Effector CD4-positive, alpha-beta T cell (primary cell): ENCODE measurements at places on chromosomes 6 and 20.

DNA sequence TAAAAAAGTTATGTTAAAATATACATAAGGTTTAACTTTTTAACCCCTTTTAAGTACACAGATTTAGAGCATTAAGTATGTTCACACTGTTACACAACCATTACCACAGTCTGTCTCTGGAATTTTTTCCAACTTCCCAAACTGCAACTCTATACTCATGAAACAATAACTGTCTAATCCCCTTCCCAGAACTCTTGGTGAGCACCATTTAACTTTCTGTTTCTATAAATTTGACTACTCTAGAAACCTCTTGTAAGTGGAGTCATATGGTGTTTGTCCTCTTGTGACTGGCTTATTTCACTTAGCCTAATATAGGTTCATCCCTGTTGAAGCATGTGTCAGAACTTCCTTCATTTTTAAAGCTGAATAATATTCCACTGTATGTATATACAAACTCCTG lies 98.1 kb downstream of the MAP3K7 start:
- DNase-seq: no peak

DNA sequence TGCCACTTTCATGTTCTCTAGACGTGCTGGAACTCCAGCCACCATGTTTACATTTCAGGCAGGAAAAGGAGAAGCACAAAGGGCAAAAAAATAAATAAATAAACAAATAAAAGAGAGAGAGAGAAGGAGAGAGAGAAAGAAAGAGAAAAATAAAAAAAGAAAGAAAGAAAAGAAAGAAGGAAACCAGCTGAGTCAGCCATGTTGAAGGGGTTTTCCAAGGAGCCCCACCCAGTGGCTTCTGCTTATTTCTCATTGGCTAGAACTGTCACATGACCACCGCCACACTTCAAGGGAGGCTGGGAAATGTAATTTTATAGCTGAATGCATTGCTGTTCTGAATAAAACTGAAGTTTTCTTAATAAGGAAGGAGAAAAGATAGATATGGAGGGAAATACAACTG lies 71.1 kb downstream of the BFSP1 start:
- no peak for DNase-seq

GRCh38 chr6:99879431-99879830 lies 114.6 kb downstream of the MCHR2 start:
- no peak for DNase-seq

DNA sequence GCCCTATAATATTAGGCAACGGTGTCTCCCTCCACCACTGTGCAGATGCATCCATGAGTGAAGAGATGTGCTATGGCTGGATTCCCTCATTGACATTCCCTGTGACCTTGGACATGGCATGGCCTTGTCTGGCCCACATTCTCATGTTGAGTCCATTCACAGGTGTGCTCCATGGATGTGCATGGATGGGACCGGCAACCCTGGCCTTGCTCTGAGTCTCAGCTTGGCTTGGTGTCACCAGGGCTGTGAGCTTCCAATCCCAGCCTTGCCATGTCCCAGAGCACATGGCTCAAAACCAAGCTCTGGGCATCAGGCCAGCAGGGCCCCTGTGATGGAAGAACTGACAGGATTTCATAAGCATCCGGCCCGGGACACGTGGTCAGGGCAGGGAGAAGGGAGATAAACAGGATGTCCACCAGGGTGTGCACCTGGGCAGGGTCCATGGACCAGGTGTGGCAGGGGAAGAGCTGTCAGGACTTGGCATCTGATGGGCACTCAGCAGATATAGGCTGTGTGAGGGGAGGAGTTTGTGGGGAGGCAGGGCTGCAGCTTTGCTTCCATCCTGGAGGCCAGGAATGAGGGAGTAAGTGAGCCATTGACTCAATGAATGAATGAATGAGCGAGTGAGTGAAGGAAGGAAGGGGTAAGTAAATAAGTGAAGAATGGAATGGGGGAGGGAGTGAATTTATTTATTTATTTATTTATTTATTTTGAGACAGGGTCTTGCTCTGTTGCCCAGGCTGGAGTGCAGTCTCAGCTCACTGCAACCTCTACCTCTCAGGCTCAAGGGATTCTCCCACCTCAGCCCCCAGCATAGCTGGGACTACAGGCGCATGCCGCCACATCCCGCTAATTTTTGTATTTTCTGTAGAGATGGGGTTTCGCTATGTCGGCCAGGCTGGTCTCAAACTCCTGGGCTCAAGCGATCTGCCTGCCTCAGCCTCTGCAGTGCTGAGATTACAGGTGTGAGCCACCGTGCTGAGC lies 15.7 kb downstream of the NRSN2 start:
- DNase-seq: no peak

GRCh38 chr6:126914172-126914571 lies 204.3 kb upstream of the RSPO3 start:
- DNase-seq: no peak

DNA sequence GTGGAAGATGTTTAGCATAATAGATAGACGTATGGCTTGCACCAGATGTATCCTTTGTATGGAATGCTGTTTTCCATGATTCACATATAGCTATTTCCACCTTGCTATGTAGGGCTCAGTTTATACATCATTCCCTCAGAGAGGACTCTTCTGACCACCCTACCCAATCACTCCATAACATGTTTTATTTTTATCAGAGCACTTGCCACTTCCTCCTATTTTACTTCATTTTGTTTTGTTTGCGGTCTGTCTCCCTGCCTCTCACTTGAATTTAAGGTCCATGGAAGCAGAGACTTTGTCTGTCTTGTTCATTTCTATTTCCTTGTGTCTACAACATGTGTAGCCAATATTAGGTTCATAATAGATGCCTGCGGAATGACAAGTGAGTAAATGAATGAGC lies 266.9 kb upstream of the CITED2 start:
- DNase-seq: no peak

- DNase-seq: no peak
Observed at GRCh38 chr6:72675396-72675795, 53.5 kb downstream of the KCNQ5 start.

GRCh38 chr6:52497652-52498408 lies 77.7 kb downstream of the EFHC1 start:
- DNase-seq: no peak

DNA sequence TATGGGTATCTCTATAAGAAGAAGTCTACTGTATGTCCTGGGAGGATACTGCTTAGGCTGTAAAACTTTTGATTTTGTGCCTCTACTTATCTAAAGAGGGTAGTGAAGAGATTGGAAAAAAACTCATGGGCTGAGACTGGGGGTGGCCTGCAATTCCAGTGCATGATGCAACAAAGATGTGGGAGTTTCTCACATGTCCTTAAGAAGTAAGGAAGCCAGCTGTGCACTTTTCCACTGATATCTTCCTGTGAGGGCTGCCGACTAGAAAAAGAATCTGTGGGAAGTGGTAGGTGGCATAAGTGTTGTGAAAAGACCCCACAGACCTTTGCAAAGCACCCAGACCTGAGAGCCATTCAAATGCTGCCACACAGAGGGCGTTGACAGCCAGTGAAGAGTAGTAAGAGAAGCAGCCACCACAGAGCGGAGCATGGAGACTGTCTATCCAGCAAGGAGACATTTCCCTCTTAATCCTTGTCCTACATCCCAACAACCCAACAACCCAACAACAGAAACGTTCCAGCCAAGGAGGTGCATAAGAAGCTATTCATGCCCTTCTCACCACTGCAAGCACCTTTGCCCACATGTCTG lies 65.1 kb downstream of the PFDN4 start:
- no peak for DNase-seq

GRCh38 chr20:50330504-50331313 lies 140.1 kb downstream of the CEBPB start:
- DNase-seq: no peak

GRCh38 chr6:142323377-142323776 lies 21.6 kb downstream of the ADGRG6 start:
- DNase-seq: no peak

DNA sequence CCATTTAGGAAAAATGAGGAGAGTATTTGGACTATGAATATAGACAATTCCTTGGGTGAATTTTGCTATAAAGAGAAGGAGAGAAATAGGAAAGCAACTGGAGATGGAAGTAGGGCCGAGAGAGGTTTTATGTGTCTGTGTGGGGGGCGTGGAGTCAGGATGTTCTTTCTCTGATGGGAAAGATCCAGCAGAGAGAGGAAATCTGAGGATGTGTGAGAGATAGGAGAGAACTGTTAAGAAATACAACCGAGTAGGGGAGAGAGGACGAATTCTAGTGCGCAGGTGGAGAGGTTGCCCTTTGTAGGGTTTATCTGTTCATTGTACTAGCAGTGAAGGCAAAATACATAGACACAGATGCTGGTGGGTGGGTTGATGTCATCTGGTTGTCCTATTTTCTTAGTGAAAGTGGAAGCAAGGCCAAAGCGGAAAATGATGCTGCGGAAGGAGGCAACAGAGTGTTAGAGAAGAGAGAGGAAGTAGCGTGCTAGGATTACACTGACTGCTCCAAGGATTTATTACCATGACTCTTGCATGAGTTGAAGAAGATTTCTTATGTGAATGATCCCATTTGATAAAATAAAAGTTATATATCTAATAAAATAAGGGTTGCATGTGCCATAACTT lies 57.7 kb downstream of the CLVS2 start:
- no peak for DNase-seq
